ENCODE measurements at places on chromosomes 12 and 14.

DNA sequence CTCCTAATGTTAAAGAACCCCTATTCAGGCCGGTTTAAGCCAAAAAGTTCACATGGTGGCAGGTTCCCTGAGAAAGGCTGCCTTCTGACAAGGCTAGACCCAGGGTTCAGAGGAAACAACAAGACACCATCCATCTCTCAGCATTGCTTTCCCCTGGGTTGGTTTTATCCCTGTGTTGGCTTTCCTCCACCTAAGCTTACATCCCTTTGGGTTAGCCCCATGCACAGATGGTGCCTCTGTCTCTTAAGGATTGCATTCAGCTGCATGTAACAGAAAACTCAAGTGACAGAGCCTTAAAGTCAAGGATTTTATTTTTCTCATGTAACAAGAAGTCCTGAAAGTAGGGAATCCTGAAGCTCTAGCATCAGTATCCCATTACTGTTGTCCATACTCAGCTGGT is 42.8 kb upstream of the RIN3 start:
- DNase-seq = no peak

GRCh38 chr12:26231470-26231869 is 36.1 kb downstream of the SSPN start:
- DNase-seq = no peak

DNA sequence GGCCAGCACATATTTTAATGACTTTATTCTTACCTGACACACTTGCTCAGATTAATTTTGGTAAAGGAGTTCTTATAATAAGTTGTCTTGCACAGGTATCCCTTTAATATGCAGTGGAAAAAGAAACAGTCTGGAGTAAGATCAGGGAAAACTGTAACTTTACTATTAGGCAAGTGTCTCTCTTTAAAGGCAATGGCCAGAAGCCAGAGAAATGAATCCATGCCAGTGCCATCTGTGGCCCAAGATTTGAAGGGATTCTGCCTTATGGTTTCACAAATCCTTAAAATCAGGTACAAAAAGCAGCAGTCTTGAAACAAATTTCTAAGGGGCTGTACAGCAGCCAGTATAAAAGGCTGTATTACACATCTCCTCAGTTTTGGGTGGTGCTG is 22.4 kb downstream of the NFYB start:
- DNase-seq = no peak

- DNase-seq = no peak
Observed at GRCh38 chr14:83885837-83886293, 1644.1 kb upstream of the FLRT2 start.

DNA sequence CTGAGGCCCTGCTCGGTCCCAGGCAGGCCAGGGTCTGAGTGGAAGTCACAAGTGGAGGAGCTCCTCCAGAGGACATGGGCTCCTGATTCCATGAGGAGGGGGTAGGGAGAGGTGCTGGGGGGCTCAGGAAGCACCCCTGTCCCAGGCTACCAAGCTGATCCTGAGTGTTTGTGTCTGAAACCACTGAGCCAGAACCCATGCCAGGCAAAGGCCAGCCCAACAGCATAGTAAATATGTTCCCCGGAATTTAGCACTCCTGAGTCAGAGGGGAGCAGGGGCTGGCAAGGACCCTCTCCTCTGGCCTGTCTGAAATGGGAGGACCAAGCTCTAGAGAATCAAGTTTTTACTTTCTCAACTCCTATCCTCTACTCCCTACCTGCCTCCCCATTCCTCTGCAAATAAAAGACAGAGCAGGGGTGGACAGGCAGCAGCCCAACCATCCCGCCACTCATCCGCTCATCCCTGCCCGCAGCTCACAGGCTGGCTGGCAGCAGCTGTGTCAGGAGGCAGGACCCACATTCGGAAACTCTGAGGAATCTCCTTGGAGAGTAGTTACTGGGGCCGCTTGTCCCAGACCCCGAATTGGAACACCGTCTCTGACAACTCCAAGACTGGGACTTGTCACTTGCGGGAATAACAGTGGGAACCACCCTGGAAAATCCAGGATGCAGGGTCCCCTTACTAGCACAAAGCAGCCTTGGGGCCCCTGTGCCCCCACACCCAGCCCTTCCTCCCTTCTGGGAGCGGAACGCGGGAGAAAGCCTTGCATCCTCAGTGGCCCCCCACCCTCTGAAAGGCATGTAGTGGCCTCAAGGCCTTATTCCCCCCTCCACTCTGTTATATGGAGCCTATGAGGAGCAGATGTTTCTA is 102.5 kb downstream of the ZFP36L1 start:
- no peak for DNase-seq

DNA sequence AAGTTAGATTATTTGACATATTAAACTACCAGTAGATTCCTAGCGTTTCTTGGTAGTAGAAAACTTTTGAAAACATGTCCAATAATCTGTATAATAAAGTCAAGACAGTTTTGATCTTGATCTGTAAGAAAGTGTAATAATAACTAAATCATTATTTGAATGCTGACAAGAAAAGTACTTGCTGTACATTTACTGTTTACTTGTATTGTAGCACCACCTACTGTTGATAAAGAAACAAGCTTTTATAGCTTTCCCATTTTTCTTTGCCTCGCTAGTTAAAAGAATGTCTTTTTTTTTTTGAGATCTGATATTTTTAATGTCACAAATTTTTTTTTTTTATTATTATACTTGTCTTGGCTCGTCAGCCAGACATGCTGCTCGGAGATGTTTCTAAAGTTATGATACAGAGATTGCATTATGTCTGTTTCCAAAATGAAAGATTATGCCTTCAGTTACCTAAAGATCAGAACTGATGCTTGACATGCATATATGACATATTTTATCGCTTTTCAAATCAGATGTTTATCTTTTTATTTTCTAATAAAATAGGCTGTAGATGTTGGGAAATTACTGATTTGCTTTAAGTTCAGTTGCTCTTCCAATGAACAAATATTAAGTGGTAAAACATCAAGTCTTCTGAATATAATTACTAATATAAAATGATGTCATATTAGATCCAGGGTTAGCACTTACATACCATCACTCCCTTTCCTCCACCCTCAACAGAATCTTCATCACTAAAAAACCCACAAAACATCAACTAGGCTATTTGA is 140.5 kb downstream of the AKAP6 start:
- DNase-seq = no peak

DNA sequence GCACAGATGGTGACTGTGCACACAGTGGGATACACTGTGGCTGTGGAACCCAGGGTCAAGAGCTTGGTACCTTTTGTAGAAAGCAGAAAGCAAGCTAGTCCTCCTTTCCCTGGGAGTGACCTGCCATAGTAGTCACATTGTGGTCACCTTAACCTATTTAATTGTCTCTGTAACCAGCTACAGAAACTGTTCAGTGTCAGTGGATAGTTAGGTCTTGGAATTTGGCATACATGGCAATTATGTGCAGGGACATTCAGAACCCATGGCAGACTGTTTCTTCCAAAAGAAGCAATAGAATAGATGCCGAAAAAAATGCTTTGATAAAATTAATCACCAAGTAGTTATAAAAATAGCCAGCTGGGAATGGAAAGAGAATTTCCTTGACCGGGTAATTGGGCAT is 30.4 kb downstream of the PPHLN1 start:
- DNase-seq = no peak

GRCh38 chr12:6039894-6040601 is 84.4 kb downstream of the VWF start:
- peak; percentile 20 for DNase-seq

DNA sequence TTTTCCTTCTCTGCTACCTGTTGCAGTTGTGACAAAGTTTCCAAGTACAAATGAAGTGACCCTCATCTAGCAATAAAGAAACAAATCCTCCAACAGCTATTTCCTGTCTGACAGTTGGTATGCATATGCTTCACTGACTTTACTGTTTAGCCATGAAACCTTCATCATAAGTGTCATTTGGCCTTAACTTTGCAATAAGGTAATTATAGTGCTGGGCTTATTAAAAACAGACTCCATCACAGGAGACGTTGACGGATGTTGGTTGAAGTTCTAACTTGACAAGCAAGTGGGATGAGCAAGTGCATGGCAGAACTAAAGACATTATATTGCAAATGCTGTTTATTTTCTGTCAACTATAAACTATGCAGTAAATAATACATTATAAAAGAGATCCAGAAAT is 425.2 kb downstream of the RPS29 start:
- no peak for DNase-seq

- no peak for DNase-seq
Observed at GRCh38 chr14:94632305-94632590, 20.1 kb downstream of the SERPINA3 start.
